Tibial nerve (tissue), 4 donors: ENCODE measurements at places on chromosomes 2 and 18.

- no peak overlapping the region for H3K27ac ChIP-seq
- no peak overlapping the region for H3K4me3 ChIP-seq
- no peaks in the 10 kb centered on the region for H3K4me1 ChIP-seq
These were observed 160.1 kb downstream of the DYSF start for GRCh38 chr2:71613403-71613952.

DNA sequence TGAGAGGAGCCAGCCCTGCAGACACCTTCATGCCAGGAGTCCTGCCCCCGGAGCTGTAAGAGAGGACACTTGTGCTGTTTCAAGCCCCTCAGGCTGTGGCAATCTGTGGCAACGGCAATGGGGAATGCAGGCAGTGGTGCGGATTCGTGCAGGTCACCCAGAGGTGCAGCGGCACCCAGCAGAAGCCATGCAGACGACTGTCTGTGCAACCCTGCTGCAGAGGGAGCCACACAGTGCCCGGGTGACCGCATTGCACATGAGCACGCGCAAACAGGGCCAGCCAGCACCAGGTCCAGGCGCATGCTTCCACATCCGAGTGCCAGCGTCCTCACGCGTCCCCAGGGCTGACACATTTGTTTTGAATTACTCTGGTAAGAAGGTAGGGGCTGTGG is 84.8 kb upstream of the GPC1 start:
- H3K27ac ChIP-seq, result no peak overlapping the region
- no peaks in the 10 kb centered on the region for H3K36me3 ChIP-seq
- H3K27me3 ChIP-seq, result no peaks in the 10 kb centered on the region
- H3K4me1 ChIP-seq, result no peaks in the 10 kb centered on the region
- no peak for DNase-seq

DNA sequence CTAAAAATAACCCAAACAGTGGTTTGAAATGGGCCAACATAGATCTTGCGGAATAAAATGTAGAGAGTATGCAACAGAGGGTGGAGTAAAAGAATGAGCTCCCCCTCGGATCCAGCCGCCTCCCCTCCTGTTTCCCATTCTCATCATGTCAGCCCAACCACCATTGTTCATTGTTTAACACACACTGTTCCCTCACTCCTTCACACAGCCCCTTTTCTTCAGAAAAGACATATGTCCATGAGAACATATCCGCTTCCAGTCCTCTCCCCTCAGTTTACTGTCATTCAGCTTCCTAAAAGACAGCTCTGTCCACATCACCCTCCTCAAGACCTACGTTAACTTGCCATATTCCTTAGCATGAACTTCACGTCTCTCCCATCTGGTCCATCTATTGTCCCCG is 62.9 kb upstream of the SERTAD2 start:
- DNase-seq, result no peak
- H3K27me3 ChIP-seq, result no peaks in the 10 kb centered on the region
- H3K4me3 ChIP-seq, result no peak overlapping the region
- no peaks in the 10 kb centered on the region for H3K4me1 ChIP-seq
- no peaks in the 10 kb centered on the region for H3K36me3 ChIP-seq

DNA sequence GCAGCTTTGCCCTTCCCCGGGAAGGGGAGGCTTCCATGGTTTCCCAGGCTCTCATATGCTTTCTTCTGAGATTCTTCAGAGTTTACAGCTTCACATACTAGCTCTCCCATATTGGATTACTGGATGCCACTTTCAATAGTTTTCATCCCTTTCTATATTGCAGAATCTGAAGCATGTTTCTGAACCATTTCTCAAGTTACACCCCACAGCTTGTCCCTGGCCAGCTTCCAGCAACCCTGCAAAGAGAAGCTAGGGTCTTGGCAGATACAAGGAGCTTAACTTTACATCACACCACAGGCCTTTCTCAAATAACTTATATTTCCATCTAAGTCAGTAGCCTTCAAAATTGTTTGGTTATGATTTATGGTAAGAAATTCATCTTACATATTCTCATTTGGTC is 39.6 kb downstream of the LHCGR start:
- no peak for DNase-seq
- no peaks in the 10 kb centered on the region for H3K27me3 ChIP-seq
- H3K4me1 ChIP-seq, result peaks cover 23% of the 10 kb centered on the region
- H3K36me3 ChIP-seq, result no peaks in the 10 kb centered on the region

DNA sequence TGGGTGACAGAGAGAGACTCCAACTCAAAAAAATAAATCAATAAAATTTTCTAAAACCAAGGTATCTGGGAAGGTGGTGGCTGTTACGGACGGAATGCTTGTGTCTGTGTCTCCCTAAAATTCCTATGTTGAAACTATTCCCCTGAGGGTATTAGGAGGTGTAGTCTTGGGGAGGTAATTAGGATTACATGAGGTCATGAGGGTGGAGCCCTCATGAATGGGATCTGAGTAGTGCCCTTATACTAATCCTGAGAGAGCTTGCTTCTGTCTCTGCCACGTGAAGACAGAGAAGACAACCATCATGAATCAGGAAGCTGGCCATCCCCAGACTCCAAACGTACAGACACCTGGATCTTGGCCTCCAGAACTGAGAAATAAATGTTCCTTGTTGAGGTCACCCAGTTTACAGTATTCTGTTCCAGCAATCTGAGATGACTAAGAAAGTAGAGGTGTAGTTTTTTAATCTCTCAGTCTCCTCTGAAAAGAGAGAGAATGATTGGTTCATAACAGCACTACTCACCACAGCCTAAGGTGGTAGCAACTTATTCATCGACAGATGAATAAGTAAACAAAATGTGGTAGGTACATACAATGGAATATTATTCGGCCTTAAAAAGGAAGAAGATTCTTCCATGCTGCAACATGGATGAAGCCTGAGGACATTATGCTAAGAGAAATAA is 38.4 kb downstream of the TGFBRAP1 start:
- H3K27me3 ChIP-seq, result no peaks in the 10 kb centered on the region
- H3K27ac ChIP-seq, result no peak overlapping the region
- peaks cover 8% of the 10 kb centered on the region for H3K36me3 ChIP-seq
- no peaks in the 10 kb centered on the region for H3K4me1 ChIP-seq

DNA sequence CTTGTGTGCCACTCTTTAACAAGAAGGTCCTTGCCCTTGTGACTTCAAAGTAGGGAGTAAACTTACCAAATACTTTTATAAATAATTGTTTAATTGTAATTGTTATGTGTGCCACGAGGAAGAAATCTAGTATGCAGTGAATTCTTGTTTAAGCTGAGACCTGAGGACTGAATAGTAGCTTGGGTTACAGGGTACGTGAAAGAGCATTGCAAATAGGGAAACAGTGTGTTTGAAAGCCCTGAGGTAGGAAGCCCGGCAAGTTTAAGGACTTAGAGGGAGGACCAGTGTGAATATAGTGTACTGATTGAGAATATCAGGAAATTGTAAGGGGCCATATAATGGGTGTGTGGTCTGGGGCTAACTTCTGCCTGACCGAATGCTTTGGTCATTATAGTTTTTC is 26.2 kb downstream of the PHLPP1 start:
- H3K4me1 ChIP-seq, result peaks cover 5% of the 10 kb centered on the region
- no peak for DNase-seq
- H3K27me3 ChIP-seq, result no peaks in the 10 kb centered on the region
- no peaks in the 10 kb centered on the region for H3K36me3 ChIP-seq
- peak overlapping the region; percentile 28 for H3K27ac ChIP-seq

- no peak overlapping the region for H3K27ac ChIP-seq
- no peak for DNase-seq
These were observed 23.6 kb upstream of the SULT1C4 start for GRCh38 chr2:108354136-108354535.

GRCh38 chr2:223524066-223524465 is 78.1 kb downstream of the SCG2 start:
- H3K4me3 ChIP-seq, result no peak overlapping the region
- DNase-seq, result no peak
- no peak overlapping the region for H3K27ac ChIP-seq

DNA sequence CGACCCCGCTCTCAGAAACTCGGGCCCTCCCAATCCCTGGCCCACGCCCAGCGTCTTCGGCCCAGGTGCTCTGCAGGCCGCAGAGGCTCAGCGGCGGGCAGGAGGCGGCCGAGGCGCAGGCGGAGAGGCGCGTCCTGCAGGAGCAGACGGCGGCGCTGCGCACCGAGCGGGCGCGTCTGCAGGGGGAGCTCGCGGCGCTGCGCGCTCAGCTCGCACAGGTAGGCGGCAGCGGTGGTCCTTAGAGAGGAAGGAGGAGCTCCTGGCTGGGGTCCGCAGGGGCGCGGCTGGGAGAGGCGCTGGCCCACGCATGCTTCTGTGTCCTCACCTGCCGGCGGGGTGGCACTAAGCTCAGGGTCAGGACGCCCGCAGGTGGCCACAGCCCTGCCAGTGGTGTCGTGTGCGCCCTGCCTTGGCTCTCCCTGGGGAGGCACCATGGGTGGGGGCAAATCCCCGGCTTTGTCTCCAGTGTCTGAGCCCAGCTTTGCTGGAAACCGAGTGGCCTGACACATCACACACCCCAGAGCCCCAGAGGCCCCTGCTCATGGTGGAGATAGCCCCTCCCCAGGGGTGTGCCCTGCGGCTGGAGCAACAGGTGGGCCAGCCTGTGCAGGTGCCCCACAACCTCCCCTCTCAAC is 14.9 kb upstream of the SNED1 start:
- no peaks in the 10 kb centered on the region for H3K27me3 ChIP-seq
- peak; percentile 12 for DNase-seq
- H3K27ac ChIP-seq, result no peak overlapping the region
- no peak overlapping the region for H3K4me3 ChIP-seq
- no peaks in the 10 kb centered on the region for H3K36me3 ChIP-seq

- no peak for DNase-seq
- H3K27ac ChIP-seq, result no peak overlapping the region
- peaks cover 7% of the 10 kb centered on the region for H3K4me1 ChIP-seq
- H3K27me3 ChIP-seq, result no peaks in the 10 kb centered on the region
- H3K36me3 ChIP-seq, result no peaks in the 10 kb centered on the region
These were observed 266.8 kb upstream of the FBXO11 start for GRCh38 chr2:48173141-48173540.

DNA sequence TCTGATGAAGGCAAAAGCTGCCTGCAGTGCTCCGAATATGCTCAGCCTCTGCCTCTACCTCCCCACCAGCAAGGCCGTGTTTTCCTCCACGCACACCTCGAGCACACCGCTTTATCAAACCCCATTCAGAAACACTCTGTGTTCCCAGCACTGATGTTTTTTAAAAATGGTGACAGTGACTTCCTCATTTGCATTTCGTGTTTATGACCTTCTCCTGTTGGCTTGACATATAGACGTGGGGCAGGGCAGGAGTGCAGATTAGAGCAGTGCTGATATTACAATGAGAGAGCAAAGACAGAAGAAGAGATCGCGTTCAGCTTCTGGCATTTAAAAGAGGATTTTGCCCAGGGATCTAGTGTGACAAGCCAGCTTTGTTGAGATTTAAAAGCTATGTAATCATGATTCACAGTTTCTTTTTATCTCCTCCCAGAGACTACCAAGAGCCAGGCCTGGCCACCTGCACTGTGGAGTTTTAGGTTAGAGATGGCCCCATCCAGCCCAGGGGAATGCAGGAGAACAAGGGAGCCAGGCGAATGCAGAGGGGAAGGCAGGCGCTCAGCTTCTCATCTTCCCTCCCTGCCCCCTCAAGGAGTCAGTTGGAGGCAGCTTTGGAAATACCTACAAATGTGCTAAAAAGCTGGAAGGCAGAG is 61.5 kb upstream of the NEDD4L start:
- H3K4me1 ChIP-seq, result no peaks in the 10 kb centered on the region
- no peaks in the 10 kb centered on the region for H3K27me3 ChIP-seq
- no peak overlapping the region for H3K27ac ChIP-seq
- H3K36me3 ChIP-seq, result no peaks in the 10 kb centered on the region
- no peak for DNase-seq
- H3K4me3 ChIP-seq, result no peak overlapping the region

- no peak overlapping the region for H3K4me3 ChIP-seq
- no peaks in the 10 kb centered on the region for H3K4me1 ChIP-seq
- H3K27me3 ChIP-seq, result no peaks in the 10 kb centered on the region
- peaks cover 11% of the 10 kb centered on the region for H3K36me3 ChIP-seq
- H3K27ac ChIP-seq, result no peak overlapping the region
These were observed 20.3 kb downstream of the RALB start for GRCh38 chr2:120272763-120273481.

GRCh38 chr2:145538661-145539350 is 1018.9 kb upstream of the ZEB2 start:
- H3K4me3 ChIP-seq, result no peak overlapping the region
- H3K27ac ChIP-seq, result no peak overlapping the region
- no peaks in the 10 kb centered on the region for H3K36me3 ChIP-seq
- H3K4me1 ChIP-seq, result peaks cover 23% of the 10 kb centered on the region
- H3K27me3 ChIP-seq, result no peaks in the 10 kb centered on the region

DNA sequence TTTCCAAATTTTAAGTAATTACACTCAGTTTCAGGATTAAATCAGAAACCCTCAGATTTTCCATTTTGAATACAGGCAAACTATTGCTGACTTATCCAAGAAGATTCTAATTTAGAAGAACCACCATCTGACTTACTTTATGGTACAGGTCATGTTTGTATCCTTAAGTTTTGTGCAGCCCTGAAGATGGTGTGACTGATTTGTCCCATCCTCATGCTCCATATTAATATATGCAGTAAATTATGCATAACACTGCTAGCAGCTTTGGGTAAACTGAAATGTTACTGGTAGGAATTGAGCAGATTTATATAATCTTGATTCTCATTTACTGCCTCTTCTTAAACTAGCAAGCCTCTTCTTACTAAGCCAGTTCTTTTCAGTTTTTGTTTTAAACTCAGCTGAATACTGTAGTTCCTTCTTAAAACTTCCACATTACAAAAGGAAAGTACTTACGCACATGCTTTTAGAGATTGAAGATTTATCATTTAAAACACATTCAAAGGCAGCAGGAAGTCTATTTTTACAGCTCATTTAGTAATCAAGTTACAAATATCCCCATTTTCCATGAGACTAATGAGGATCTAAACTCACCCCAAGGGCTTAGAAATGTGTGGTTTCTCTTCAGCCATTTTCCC is 25.7 kb downstream of the MEX3C start:
- no peaks in the 10 kb centered on the region for H3K4me1 ChIP-seq
- no peaks in the 10 kb centered on the region for H3K36me3 ChIP-seq
- no peak overlapping the region for H3K27ac ChIP-seq
- no peak overlapping the region for H3K4me3 ChIP-seq
- H3K27me3 ChIP-seq, result no peaks in the 10 kb centered on the region

DNA sequence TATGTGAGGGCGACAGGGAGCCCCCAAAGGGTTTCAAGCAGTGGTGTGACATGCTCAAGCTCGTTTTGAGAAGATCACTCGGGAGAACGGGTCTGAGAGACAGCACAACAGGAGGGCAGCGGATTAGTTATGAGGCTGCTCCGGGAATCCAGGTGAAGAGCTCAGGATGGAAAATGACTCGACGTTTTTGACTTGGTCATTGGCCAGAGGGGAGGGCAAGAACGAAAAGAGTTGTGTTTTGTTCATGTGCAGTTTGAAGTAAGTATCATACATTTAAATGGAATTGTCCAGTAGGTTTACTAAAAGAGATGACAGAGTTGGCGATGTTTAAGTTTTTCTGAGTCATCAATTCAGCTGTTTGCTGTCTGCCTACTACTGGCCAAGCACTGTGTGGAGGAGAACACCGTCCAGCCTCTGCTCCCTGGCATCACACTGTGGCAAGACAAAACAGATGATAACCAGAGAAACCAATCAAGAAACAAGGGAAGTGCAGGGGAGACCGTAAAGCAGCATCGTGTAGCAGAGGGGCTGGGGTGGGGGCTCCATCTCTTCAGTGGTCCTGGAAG is 25.3 kb upstream of the ANXA4 start:
- H3K4me1 ChIP-seq, result no peaks in the 10 kb centered on the region
- H3K27ac ChIP-seq, result no peak overlapping the region
- H3K27me3 ChIP-seq, result no peaks in the 10 kb centered on the region
- no peak for DNase-seq
- H3K4me3 ChIP-seq, result no peak overlapping the region

- no peaks in the 10 kb centered on the region for H3K4me1 ChIP-seq
- no peaks in the 10 kb centered on the region for H3K36me3 ChIP-seq
- DNase-seq, result no peak
- H3K4me3 ChIP-seq, result no peak overlapping the region
- no peak overlapping the region for H3K27ac ChIP-seq
- H3K27me3 ChIP-seq, result no peaks in the 10 kb centered on the region
These were observed 142.0 kb downstream of the KCTD1 start for GRCh38 chr18:26406324-26406723.
